Cortex of kidney (tissue), 1 donor: ENCODE measurements at places on chromosomes 2 and 18.

GRCh38 chr2:96604104-96604503 is 34.0 kb downstream of the KANSL3 start:
- DNase-seq, result no peak

GRCh38 chr18:5909125-5909524 is 13.8 kb upstream of the TMEM200C start:
- no peak for DNase-seq

DNA sequence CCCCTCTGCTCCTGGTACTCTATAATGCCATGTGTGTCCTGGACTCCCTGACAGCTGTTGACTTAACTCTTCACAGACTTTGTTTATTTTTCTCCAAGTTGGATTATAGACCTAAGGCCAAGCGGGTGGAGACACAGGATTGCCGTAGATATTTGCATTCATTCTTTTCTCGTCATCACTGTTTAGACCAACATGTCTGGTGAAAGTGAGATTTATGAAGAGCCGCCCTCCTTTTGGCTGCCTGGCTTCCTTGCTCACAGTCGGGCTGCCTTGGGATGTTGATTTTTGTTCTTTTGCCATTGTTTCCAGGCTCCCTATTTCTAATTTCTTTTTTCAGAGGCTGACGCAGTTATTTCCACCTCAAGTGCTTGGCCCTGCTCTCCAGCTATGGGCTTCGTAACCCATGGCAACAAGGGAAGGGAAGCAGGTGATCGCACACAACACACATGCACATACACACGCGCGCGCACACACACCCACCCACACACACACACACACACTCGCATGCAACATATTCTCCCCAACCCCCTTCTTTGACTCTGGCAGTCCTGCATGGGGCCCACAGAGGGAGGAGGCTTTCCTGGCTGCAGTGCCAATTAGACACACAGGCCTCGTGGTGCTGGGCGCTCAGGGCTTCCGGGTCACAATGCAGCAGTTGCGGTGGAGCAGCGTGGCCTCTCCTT is 296.5 kb downstream of the MTX2 start:
- DNase-seq, result no peak

DNA sequence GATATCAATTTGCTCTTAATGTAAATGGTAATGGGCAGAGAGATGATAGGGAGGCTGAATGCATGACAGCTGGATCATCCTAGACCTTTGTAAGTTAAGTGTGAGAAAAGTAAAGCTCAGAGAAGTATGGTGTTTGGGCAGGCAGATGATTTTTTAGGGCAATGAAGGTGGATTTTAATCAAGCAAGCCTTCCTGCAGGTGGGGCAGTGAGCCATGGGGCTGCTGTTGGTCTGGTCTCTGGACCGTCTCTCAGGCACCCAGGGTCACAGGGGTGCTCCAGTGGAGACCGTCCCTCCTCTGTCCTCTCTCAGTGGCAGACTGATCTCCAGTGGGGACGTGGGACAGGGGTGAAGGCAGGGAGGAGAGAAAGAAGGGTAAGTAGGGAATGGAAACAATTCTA is 69.8 kb upstream of the STK17B start:
- DNase-seq, result no peak

GRCh38 chr2:31003749-31004148 is 134.5 kb downstream of the GALNT14 start:
- DNase-seq, result no peak

- DNase-seq, result no peak
These were observed 14.0 kb upstream of the MTA3 start for GRCh38 chr2:42554392-42554791.

- DNase-seq, result no peak
These were observed 143.9 kb downstream of the ESCO1 start for GRCh38 chr18:21456428-21457178.

- DNase-seq, result no peak
These were observed 593.1 kb downstream of the CBLN2 start for GRCh38 chr18:71951001-71951400.

- DNase-seq, result no peak
These were observed 50.3 kb upstream of the SMAD7 start for GRCh38 chr18:49001111-49001510.

DNA sequence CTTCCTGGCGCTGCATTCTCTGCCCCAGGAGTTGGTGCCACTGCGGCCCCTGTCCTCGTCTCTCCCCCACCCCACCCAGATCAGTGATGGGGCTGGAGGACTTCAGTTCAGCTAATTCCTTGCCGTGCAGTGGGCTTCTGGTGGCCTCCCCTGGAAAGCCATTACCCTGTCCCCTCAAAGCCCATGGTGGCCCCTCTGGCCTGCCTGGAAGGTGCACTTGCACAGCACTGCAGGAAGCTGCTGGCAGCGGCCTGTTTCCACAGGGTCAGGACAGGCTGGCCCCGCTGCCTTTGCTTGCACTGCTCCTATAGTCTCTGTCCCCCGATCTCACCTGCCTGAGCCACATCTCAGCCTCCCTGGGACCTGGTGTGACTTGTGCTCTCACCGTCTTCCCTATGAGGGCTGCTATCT is 105.1 kb downstream of the USP40 start:
- DNase-seq, result no peak

GRCh38 chr2:169683054-169683424 is 11.2 kb downstream of the CFAP210 start:
- no peak for DNase-seq

GRCh38 chr2:233791883-233792329 is 13.8 kb downstream of the MROH2A start:
- DNase-seq, result no peak

DNA sequence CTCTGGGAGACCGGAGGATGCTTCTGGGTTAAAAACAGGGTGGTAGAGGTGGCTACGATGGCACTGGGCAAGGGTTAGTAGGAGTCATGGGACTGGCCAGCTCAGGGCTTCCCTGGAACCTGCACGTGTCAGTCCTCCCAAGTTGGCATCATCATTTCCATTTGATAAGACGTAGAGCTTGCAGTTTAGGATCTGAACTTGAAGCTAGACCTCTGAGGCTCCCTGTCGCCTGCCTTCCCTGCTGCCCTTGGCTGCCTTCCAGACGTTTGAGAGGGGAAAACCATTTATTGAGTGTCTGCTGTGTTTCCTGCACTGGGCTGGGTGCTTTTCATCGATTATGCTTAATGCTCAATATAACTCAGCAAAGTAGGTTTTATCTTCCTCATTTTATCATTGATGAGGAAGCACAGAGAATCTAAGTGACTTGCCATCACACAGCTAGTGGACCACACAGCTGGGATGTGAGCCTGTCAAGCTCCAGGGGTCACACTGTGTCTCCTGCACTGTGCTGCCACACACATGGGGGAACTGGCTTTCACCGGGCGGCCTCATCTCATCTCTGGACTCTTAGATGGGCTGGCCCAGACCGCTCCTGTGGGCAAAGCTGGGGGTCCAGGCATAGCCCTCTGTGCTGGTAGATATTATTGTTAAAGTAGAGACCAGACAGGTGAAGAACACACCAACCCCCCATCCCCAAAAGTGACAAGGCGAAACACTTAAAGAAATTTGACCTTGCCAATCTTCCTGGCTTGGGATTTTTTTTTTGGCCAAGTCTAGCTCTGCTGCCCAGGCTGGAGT is 7.8 kb downstream of the NT5DC4 start:
- DNase-seq, result no peak

- DNase-seq, result no peak
These were observed 187.3 kb upstream of the MSH6 start for GRCh38 chr2:47595687-47596086.

- no peak for DNase-seq
These were observed 32.0 kb downstream of the MGAT4A start for GRCh38 chr2:98698896-98699295.

- no peak for DNase-seq
These were observed 100.2 kb downstream of the AGAP1 start for GRCh38 chr2:235594041-235594440.

- DNase-seq, result no peak
These were observed 335.2 kb upstream of the TNP1 start for GRCh38 chr2:217195016-217195415.

- no peak for DNase-seq
These were observed 27.4 kb upstream of the WIPF1 start for GRCh38 chr2:174624895-174625430.

- no peak for DNase-seq
These were observed 141.6 kb upstream of the MSH6 start for GRCh38 chr2:47641366-47641765.

DNA sequence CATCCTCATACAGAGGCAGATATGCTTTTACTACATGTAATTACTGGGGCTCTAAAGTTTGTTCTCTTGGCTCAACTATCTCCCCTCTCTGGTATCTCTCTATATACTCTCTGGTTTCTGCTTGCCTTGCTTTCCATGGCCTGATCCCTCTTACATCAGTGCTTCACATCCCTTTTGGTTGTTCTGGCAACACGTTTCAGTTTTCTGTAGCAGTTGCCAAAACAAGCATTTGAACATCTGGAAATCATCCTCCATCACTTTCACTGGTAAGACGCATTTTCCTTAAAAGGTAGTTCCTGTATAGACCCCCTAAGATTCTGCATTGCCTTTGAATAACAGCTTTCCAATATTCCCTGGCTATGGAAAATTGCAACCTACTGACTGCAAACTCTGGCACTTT is 25.9 kb downstream of the COL5A2 start:
- DNase-seq, result no peak

DNA sequence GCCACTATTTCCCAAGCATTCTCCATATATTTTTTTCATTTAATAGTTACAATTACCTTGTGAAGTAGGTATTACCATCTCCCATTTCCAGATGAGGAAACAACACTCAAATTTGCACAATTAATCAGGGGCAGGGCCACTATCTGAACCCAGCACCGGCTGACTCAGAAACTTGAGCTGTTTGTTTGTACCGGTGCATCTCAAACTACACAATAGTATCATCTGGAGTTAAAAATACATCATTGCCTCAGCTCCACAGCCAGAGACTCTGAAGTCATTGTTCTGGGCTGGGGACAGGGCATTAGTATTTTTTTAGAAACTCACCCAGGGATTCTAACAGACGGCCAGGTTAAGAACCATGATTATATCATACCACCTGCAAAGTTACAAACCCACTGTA is 55.9 kb downstream of the CDCA7 start:
- no peak for DNase-seq

- DNase-seq, result no peak
These were observed 117.4 kb upstream of the NABP1 start for GRCh38 chr2:191560411-191560980.

DNA sequence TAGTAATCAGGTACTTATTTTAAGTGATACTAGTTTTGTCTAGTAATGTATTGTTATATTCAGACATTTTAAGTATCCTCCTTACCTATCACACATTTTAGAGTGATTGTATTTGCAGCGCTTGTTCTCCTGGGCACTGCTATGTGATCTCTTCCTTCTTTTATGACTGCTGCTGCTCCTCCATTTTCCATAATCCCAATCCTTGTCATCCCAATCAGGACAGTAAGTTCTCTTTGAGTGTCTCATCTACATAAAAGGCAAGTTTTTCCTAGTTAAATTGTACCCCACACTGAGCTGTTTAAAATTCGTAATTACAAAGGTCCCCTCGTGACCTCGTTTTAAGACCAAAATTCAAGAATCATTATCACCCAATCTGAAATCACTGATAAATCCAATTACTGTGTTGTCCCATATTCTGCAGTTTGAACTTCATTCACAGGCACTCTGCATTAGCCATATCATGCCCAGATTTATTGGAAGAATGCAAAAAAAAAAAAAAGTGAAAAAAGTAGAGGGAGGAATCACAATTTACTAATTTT is 2.8 kb downstream of the CLK1 start:
- DNase-seq, result no peak

GRCh38 chr2:230267059-230267458 is 41.5 kb downstream of the SP140 start:
- no peak for DNase-seq

- DNase-seq, result no peak
These were observed 100.7 kb downstream of the ANKRD44 start for GRCh38 chr2:197209742-197210408.

DNA sequence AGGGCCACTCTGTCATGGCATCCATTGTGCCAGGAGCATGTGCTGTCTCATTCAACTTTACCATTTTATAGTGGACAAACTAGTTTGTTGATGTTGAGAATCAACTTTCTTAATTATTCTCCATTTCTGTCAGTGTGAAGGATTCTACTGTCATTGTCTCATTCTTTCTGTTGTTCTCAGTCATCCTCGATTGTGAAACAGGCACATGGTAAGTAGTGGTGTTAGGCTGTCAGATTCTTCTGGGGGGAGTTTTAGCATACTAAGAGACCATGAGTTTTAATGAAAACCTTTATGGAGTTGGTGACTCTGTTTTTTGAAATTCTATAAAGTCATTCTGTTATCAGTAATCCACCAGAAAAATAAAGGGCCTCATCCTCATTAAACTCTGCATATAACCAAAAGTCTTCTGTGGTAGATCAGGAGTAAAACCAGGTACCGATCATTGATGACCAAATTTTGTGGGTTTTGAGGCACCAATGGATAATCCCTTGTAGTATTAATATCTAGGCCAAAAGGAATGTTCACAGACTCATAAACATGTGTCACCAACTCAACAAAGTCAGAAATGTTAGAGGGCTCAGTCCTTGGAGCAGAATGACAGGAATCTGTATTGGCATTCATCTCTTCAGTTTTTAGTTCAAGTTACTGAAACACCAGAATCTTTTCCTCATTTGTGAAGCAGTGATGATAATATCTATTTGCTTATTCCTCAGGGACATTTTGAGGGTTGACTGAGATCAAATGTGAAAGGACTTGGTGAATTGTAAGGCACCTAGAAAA is 73.2 kb downstream of the CERS6 start:
- no peak for DNase-seq

GRCh38 chr18:77133835-77134496 is 1.4 kb upstream of the MBP start:
- DNase-seq, result no peak

DNA sequence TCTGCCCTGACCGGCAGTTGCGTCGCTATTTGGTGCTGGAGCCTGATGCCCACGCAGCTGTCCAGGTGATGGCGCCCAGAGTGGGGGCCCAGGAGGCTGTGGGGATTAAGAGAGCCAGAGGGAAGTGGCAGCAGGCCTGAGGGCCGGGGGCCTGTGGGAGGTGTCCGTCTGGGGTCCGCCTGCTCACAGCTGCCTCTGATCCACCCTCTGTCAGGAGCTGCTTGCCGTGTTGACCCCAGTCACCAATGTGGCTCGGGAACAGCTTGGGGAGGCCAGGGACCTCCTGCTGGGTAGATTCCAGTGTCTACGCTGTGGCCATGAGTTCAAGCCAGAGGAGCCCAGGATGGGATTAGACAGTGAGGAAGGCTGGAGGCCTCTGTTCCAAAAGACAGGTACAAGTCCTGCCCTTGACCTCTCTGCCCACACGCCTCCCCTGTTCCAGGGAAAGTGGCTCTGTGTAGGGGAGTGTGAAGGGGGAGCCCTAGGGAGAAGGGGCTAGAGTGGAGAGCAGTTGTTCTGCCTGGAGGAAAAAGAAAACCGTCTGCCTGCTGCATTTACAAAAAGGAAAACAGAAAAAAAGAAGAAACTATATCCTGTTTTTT is 11.6 kb downstream of the STK11IP start:
- no peak for DNase-seq

GRCh38 chr2:46498681-46499080 is 19.3 kb downstream of the TMEM247 start:
- no peak for DNase-seq

DNA sequence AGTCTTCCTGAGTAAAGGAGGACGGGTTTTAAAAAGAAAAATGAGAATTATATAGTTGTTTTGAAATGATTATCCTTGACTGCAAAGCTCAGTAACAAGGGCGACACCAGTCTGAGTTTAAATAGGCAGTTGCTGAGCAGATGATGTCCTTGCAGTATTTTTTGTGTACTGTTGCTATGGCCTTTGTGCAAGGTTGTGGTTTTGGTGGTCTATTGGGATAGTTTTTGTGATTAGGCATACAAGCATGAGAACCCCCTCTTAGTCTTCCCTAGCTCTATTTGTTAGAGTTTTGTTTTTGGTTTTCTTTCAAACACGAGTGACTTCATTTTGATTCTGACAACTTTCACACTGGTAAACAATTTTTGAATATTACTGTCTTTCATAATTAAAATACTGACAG is 64.1 kb downstream of the TAF4B start:
- no peak for DNase-seq
